Esophagus squamous epithelium (tissue), 5 donors: ENCODE measurements at places on chromosomes 12 and 14. TPM values are rescaled to one million over a fixed set of nuclear protein-coding genes. Genes with fewer than 3 reads are reported as not detected.

GRCh38 chr14:77883847-77884238, 83.9 kb downstream of the ADCK1 start:
- H3K4me3 ChIP-seq = no peak overlapping the region
- H3K4me1 ChIP-seq = peaks cover 6% of the 10 kb centered on the region
- DNase-seq = no peak

Gene RNASE4
- 73.1 TPM for total RNA-seq

DNA sequence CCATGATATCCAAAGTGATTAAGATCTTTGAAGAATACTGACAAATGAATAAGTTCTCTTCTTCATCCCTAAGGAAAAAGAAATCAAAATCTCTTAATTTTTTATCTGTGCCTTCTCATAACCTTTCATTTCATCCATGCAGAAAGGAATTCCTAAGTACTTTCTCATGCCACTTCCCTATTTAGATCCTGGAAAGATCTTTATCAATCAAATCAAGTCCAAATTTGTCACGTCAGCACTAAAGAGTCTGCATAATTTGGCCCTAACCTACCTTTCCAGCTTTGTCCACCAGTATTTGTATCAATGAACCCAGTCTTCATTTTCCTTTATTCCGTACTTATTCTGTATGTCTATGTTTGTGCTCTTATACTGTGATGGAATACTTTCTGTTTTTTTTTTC, 41.2 kb downstream of the VEZT start:
- peaks cover 5% of the 10 kb centered on the region for H3K36me3 ChIP-seq
- no peak for DNase-seq
- H3K27ac ChIP-seq = no peak overlapping the region
- H3K4me1 ChIP-seq = no peaks in the 10 kb centered on the region
- no peaks in the 10 kb centered on the region for H3K27me3 ChIP-seq

Gene MYH6
- total RNA-seq = not detected

- H3K4me1 ChIP-seq = peaks cover 27% of the 10 kb centered on the region
- H3K27me3 ChIP-seq = no peaks in the 10 kb centered on the region
- no peak for DNase-seq
- no peaks in the 10 kb centered on the region for H3K36me3 ChIP-seq
These were observed 29.3 kb upstream of the EMP1 start for GRCh38 chr12:13167226-13167625.

DNA sequence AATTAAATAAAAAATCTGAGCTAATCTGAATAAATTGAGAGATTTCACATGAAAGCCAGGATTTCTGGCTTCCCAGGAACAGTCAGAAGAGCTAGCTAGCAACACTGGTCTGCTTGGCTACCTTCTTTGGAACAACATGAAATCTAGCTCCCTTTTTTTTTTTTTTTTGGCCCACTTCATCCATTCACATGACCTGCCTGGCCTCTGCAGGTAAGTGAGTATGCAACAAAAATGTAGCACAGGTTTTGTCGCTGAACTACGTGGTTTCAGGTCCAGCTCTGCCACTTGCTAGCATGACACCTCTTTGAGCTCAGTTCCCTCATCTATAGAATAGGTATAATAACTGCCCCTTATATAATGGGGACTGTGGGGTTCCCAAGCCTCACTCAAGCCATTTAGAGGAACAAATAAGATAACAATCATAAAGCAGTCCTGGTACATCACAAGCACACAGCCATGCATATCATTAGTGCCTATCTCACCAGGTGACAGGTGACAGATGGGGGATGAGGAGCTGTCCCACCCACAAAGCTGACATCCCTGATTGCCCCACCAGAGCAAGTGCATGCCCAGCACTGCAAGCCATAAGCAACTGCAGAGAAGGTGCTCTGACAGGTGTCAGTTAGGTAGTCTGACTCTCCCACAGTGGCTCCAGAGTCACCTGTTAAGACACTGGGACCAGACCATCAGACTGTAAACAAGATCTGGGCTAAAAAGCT, 25.6 kb downstream of the PXN start:
- peak overlapping the region; percentile 84 for H3K27ac ChIP-seq
- no peaks in the 10 kb centered on the region for H3K27me3 ChIP-seq
- H3K4me1 ChIP-seq = peaks cover 41% of the 10 kb centered on the region
- DNase-seq = no peak
- no peak overlapping the region for H3K4me3 ChIP-seq
- no peaks in the 10 kb centered on the region for H3K36me3 ChIP-seq

- H3K4me3 ChIP-seq = no peak overlapping the region
- no peak overlapping the region for H3K27ac ChIP-seq
- no peaks in the 10 kb centered on the region for H3K4me1 ChIP-seq
- H3K27me3 ChIP-seq = no peaks in the 10 kb centered on the region
These were observed 46.1 kb upstream of the SYT1 start for GRCh38 chr12:78818487-78818886.

DNA sequence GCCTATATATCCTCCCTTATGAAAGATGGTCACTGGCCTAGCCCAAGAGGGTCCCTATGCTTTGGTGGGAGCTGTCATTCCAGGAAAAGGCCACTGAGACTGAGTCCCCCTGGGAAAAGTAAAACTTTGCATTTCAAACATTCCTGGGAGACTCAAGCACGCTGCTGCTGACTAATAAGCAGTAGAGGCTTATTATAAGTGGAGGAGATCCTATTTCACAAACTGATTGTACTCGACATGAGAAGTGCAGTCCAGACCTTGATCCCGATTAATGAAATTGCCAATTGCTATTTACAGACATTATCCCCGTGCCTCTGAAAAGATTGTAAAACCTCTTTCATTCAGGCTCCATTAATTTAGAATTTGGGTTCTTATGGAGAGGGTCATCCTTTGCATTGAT, 96.6 kb downstream of the EMP1 start:
- H3K27me3 ChIP-seq = no peaks in the 10 kb centered on the region
- DNase-seq = no peak
- H3K4me1 ChIP-seq = no peaks in the 10 kb centered on the region
- no peak overlapping the region for H3K4me3 ChIP-seq
- H3K36me3 ChIP-seq = no peaks in the 10 kb centered on the region

DNA sequence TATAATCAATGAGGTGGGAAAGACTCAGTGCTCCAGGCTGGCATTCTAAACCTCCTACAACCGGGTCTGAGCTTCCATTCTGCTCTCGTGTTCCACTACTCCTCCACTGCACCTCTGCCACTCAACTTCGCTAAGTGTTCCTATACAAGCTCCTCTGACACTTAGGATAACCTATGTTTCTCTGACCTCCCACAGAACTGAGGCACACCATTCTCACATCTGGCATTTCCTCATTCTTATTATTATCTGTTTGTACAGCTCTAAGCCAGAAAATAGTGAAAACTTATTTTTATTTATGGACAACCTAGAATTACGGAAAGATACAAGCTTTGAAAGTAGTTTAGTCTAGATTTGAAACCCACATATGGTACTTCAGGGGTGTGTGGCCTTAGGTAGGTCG, 127.0 kb downstream of the MED13L start:
- no peaks in the 10 kb centered on the region for H3K36me3 ChIP-seq
- DNase-seq = no peak
- H3K4me1 ChIP-seq = peaks cover 28% of the 10 kb centered on the region
- no peak overlapping the region for H3K27ac ChIP-seq

GRCh38 chr14:89411976-89412375, 5.1 kb downstream of the FOXN3 start:
- H3K27ac ChIP-seq = peak overlapping the region; percentile 90
- DNase-seq = no peak
- no peaks in the 10 kb centered on the region for H3K27me3 ChIP-seq
- H3K4me3 ChIP-seq = no peak overlapping the region
- H3K36me3 ChIP-seq = no peaks in the 10 kb centered on the region

DNA sequence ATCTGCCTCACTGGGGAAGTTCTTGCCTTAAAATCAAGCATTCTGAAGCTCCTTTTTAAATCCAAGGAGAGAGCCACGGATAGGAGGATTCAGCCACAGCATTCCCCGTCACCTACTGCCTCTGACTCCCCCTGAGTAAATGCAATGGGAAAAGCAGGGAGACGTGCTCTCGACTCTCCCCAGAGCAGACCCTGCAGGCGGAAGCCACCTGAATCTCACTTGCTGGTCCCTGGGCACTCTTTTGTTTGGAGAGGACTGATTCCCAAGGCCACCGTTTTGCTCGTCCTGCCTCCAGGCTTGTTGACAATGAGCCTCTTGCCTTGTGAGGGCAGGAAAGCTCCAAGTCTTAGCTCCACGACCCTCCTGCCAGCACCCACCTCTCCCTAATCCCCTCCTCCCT, 204.5 kb downstream of the SLC15A4 start:
- H3K36me3 ChIP-seq = no peaks in the 10 kb centered on the region
- H3K4me1 ChIP-seq = no peaks in the 10 kb centered on the region
- DNase-seq = no peak
- H3K4me3 ChIP-seq = no peak overlapping the region

DNA sequence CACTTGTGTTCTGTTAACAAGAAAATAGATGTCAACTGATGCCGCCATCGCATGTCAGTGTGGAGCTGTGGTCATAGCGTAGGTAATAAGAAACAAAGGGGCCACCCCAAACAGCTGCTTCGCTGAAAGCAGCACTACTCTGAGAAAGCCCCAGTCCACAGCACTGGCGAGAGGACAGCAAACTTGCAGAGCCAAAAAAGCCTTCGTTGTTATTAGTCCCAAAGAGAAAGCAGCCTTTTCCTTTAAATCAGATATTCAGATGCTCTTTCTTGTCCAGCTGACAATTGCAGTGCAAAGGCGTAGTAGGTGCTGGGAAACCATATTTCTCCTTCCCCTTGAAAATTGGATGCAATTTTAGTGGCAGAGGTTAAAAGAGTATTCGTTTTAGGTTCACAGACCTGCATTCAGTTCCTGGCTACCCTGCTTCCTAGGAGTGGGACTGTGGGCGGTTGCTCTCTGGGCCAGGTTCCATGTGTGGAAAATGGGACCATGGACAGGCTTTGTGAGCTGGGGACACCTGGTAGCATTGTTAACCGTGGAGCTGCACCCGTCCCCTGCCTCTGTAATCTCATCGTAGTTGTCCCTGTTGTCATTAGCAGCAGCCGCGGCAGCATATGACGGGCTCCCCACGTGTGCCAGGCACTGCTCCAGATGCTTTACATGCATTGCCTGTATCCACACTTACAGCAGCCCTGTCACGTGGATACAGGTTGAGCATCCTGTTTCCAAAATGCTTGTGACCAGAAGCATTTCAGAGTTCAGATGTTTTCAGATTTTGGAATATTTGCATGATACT, 54.2 kb downstream of the ELK3 start:
- no peaks in the 10 kb centered on the region for H3K4me1 ChIP-seq
- H3K27ac ChIP-seq = peak overlapping the region; percentile 83
- H3K4me3 ChIP-seq = no peak overlapping the region
- DNase-seq = no peak
- peaks cover 23% of the 10 kb centered on the region for H3K36me3 ChIP-seq

Gene POTEM
- not detected for total RNA-seq

DNA sequence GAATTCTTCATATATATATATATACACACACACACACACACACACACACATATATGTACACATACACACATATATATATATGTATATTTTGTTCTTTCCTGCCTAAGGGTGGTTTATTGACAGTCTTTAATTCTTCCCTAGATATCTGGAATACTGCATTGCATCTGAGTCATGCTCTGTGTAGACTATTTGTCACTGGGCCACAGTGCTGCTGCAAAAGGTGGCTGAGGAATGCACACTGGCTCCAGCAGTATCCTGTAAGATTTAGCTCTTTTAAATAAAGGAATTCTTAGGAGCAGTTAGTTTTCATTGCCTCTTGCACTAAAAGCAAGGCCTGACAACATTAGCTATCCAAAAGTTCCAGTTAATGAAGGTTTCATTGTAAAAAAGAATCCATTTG, 200.9 kb downstream of the APAF1 start:
- no peaks in the 10 kb centered on the region for H3K27me3 ChIP-seq
- H3K4me3 ChIP-seq = no peak overlapping the region
- DNase-seq = no peak
- no peak overlapping the region for H3K27ac ChIP-seq
- H3K36me3 ChIP-seq = no peaks in the 10 kb centered on the region

- H3K27ac ChIP-seq = no peak overlapping the region
- DNase-seq = no peak
- no peaks in the 10 kb centered on the region for H3K27me3 ChIP-seq
These were observed 73.8 kb upstream of the DCN start for GRCh38 chr12:91256411-91256810.

GRCh38 chr14:68757618-68758081, 35.2 kb downstream of the ZFP36L1 start:
- no peaks in the 10 kb centered on the region for H3K27me3 ChIP-seq
- H3K4me3 ChIP-seq = no peak overlapping the region
- peaks cover 22% of the 10 kb centered on the region for H3K4me1 ChIP-seq
- no peak overlapping the region for H3K27ac ChIP-seq
- no peak for DNase-seq

DNA sequence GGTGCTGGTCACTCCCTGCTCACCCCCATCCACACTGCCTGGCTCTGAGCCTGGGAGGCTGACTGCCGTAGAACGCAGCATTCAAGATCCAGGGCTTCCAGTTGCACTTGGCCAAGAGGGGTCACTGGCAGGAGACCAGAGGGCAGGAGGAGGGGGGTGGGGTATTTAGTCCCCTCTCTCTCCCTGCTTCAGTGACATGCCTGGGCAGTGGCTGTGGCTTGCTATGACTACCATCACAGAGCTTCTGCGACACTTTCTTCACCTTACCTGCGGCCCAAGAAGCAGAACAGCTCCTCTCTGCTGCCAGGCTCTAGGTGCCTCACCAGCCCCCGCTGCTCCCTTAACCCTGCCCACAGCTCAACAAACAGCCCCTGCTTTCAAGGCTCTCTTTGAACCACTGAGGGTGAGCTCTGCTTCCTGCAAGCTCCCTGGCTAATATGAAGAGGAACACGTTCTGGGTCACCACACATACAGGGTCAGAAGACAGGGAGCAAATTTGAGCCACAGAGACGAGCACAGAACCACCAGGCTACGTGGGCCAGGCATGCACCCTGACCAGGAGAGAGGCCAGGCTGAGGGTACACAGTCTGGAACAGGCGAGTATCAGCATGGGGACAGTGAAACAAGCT, 55.7 kb downstream of the ITPK1 start:
- H3K27me3 ChIP-seq = no peaks in the 10 kb centered on the region
- peak overlapping the region; percentile 50 for H3K27ac ChIP-seq
- no peak for DNase-seq
- H3K36me3 ChIP-seq = no peaks in the 10 kb centered on the region
- peaks cover 80% of the 10 kb centered on the region for H3K4me1 ChIP-seq

GRCh38 chr12:19951664-19952063, 416.7 kb upstream of the PDE3A start:
- no peaks in the 10 kb centered on the region for H3K36me3 ChIP-seq
- DNase-seq = no peak
- no peak overlapping the region for H3K4me3 ChIP-seq

Gene CCDC184
- 0.34 TPM for total RNA-seq

Gene CLEC1B
- total RNA-seq = not detected

- no peak for DNase-seq
- no peak overlapping the region for H3K27ac ChIP-seq
- H3K27me3 ChIP-seq = no peaks in the 10 kb centered on the region
- H3K4me1 ChIP-seq = peaks cover 30% of the 10 kb centered on the region
These were observed 48.2 kb downstream of the ZFYVE26 start for GRCh38 chr14:67768219-67768618.

Gene AICDA
- not detected for total RNA-seq

Gene SERPINA9
- not detected for total RNA-seq

Gene ANO4
- 0.09 TPM for total RNA-seq

Gene CCDC60
- 1.3 TPM for total RNA-seq

Gene NID2
- 2.7 TPM for total RNA-seq
